ENCODE measurements at places on chromosomes 5 and 9. TPM values are rescaled to one million over a fixed set of nuclear protein-coding genes. Genes with fewer than 3 reads are reported as not detected.

GRCh38 chr9:136880651-136881050 lies 5.7 kb upstream of the TRAF2 start:
- H3K36me3 ChIP-seq = no peaks in the 10 kb centered on the region
- no peak for DNase-seq
- H3K4me1 ChIP-seq = peaks cover 6% of the 10 kb centered on the region
- H3K27ac ChIP-seq = no peak overlapping the region
- no peaks in the 10 kb centered on the region for H3K27me3 ChIP-seq

DNA sequence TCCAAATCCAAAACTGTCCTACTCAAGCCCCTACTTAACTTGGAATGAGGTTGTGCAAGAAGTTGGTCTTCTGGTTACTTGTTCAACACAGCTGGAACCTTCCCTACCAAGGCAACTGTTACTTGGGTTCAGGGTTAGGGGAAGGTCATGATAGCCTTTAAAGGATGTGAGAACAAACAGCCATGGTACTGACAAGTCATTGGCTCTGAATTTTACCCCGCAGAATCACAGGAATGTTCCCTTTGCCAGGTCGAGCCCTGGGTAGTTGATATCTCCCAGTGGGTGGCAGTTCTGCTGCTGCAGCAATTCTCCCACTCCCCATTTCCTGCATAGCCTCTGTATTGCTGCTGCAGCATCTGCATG lies 396.1 kb upstream of the MPDZ start:
- H3K4me1 ChIP-seq = no peaks in the 10 kb centered on the region
- H3K36me3 ChIP-seq = no peaks in the 10 kb centered on the region
- H3K4me3 ChIP-seq = no peak overlapping the region
- no peak for DNase-seq
- no peaks in the 10 kb centered on the region for H3K27me3 ChIP-seq

DNA sequence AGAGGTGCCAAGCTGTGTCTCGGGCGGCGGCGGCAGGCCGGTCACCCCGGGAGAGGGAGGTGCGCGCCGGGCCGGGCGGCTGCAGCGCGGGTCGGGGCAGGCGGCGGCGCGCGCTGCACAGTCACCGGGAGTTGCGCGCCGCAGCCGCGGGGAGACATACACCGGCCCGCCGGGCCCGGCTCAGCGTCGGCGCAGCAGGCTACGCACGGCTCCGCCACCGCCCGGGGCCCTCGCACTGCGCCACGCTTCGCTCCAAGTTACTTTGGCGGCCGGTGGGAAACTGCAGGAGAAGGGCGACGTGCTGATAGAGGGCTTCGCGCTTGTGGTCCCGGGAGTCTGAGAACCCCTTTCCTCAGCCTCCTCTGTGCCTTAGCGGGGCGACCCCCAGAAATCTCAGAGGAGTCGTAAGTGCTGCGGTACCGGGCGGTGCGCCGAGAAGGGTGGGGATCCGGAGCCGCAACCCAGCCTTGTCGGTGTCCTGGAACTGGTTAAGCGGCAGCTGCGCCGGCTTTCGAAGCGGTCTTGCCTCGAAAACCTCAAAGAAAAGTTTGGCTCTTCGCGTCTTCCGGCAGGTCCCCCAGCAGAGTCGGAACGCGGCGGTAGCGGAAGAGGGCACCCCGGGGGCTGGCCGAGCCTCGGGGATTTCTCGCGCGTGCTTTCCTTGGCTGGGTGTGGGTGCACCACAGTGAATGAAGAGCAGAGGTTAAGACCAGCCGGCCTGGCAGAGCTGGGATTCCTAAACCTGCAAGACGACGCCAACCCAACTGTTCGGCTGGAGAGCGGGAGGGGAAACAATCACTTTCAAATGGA lies at the start of gene EFNA5:
TSS of gene EFNA5 (minus strand) at position 6 of the 810 bp plus-strand sequence.
- peaks cover 21% of the 10 kb centered on the region for H3K27me3 ChIP-seq
- peak within 1 kb of the TSS; percentile 57 for H3K27ac ChIP-seq
- H3K4me1 ChIP-seq = no peaks in the 10 kb centered on the region

GRCh38 chr5:73825736-73826135 lies 199.7 kb downstream of the ARHGEF28 start:
- DNase-seq = no peak
- H3K4me3 ChIP-seq = no peak overlapping the region
- H3K27me3 ChIP-seq = no peaks in the 10 kb centered on the region

GRCh38 chr9:24413651-24414050 lies 132.0 kb downstream of the IZUMO3 start:
- DNase-seq = no peak
- H3K27ac ChIP-seq = no peak overlapping the region
- H3K4me1 ChIP-seq = no peaks in the 10 kb centered on the region

DNA sequence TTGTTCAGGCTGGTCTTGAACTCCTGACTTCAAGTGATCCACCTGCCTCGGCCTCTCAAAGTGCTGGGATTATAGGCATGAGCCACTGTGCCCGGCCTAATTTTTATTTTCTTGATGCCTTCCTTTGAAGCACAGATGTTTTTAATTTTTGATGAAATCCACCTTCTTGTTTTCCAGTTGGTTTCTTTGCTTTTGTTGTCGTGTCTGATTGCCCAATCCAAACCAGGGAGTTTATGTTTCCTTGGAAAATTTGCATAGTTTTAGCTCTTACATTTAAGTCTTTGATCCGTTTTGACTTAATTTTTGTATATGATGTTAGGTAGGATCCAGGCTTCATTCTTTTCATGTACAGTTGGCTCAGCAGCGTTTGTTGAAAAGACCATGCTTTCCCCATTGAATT lies 15.2 kb downstream of the EHMT1 start:
- no peaks in the 10 kb centered on the region for H3K36me3 ChIP-seq
- no peak overlapping the region for H3K4me3 ChIP-seq
- no peak for DNase-seq
- no peak overlapping the region for H3K27ac ChIP-seq

DNA sequence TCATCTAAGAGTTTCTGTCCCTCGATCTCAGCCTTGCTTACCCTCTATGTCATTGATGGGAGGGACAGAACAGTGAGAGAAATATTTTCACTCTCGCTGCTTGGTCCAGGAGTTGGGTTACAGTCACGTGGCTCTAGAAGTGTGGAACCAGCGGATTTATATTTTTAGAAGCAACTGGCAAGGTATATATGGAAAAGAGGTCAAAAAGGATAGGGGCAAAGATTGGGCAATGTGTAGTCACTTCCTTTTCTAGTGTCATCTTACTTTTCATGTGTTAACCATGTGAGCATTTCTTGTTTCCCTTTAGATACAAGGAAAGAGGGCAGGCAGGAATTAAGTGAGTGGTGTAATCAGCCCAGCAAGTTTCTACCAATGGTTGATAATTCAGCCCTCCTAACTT lies 111.5 kb upstream of the ZNF366 start:
- no peak overlapping the region for H3K27ac ChIP-seq
- no peak for DNase-seq
- no peak overlapping the region for H3K4me3 ChIP-seq
- H3K4me1 ChIP-seq = no peaks in the 10 kb centered on the region
- H3K36me3 ChIP-seq = no peaks in the 10 kb centered on the region
- H3K27me3 ChIP-seq = no peaks in the 10 kb centered on the region

GRCh38 chr5:167969998-167970397 lies 321.4 kb upstream of the WWC1 start:
- H3K4me1 ChIP-seq = no peaks in the 10 kb centered on the region
- no peak overlapping the region for H3K27ac ChIP-seq
- no peaks in the 10 kb centered on the region for H3K36me3 ChIP-seq
- H3K27me3 ChIP-seq = no peaks in the 10 kb centered on the region

DNA sequence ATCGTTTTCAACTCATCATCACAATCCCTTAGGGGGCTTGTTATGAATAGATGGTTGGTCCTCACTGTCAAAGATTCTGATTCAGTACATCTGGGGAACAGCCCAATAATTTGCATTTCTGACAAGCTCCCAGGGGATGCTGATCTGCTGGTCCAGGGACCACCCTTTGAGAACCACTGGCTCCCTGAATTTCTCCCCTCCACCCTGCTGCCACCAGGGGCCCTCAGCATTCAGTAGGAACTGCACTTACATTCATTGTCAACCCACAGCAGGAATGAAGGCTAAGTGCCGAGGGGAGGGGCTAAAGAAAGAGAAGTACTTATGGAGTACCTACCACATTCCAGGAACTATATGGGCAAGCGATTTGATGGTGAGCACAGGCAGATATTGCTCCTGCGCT lies 85.9 kb downstream of the BOD1 start:
- H3K27ac ChIP-seq = no peak overlapping the region
- no peak overlapping the region for H3K4me3 ChIP-seq
- no peaks in the 10 kb centered on the region for H3K4me1 ChIP-seq
- DNase-seq = no peak

DNA sequence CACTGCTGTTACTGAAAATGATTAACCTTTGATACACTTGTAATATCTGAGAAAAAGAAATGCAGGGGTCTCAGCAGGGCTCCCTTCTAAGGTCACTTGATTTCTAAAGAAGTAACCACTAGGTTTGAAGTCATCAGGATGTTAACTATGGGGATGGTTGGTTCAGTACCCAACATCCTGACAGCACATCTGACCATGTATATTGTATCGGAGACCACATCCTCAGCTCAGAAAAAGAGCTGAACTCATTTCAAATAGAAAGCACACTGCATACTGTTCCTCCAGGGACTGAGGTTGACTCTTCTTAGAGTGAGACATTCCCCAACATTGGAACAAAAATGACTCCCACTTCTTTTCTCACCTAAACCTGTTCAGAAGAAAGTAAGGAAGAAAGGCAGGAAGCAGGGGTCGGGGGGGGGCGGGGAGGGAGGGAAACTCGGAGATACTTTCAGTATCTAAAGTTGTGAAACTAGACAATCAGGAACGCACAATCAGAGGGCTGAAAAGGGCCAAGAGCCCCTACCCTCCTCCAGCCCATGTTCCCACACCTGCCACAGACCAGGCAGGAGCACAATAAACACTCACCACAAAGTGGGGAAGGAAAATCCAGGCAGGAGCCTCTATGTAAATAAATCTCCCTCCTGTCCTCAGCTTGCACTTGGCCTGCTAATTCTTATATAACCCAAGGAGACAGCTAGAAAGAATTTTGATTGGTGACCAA lies 730 bp upstream of the GZMA start:
- H3K36me3 ChIP-seq = no peaks in the 10 kb centered on the region
- H3K27me3 ChIP-seq = no peaks in the 10 kb centered on the region
- no peak overlapping the region for H3K27ac ChIP-seq
- H3K4me3 ChIP-seq = no peak overlapping the region
- H3K4me1 ChIP-seq = no peaks in the 10 kb centered on the region
- no peak for DNase-seq

DNA sequence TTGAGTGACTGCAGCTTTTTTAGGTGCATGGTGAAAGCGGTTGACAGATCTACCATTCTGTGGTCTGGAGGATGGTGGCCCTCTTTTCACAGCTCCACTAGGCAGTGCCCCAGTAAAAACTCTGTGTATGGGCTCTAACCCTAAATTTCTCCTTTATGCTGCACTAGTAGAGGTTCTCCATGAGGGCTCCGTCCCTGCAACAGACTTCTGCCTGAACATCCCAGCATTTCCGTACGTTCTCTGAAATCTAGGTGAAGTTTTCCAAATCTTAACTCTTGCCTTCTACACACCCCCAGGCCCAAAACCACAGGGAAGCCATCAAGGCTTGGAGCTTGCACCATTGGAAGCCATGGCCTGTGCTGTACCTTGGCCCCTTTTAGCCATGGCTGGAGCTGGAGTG lies 1898.1 kb upstream of the NUDT12 start:
- H3K4me1 ChIP-seq = no peaks in the 10 kb centered on the region
- H3K27me3 ChIP-seq = no peaks in the 10 kb centered on the region
- H3K4me3 ChIP-seq = no peak overlapping the region
- DNase-seq = no peak
- H3K36me3 ChIP-seq = no peaks in the 10 kb centered on the region

- peak; percentile 96 for DNase-seq
- H3K27me3 ChIP-seq = no peaks in the 10 kb centered on the region
- H3K27ac ChIP-seq = peak within 1 kb of the TSS; percentile 97
- peak within 1 kb of the TSS; percentile 78 for H3K4me3 ChIP-seq
Measured at GRCh38 chr5:132293992-132294727, at the start of gene SLC22A4. Gene SLC22A4, plus strand, starts transcription at chr5:132294394. Its CDS starts 223 bp downstream, at chr5:132294617.

- DNase-seq = peak; percentile 76
- H3K4me1 ChIP-seq = peaks cover 12% of the 10 kb centered on the region
- H3K27me3 ChIP-seq = peaks cover 5% of the 10 kb centered on the region
- H3K4me3 ChIP-seq = no peak overlapping the region
Measured at GRCh38 chr5:35198075-35198474, 32.2 kb downstream of the PRLR start.

DNA sequence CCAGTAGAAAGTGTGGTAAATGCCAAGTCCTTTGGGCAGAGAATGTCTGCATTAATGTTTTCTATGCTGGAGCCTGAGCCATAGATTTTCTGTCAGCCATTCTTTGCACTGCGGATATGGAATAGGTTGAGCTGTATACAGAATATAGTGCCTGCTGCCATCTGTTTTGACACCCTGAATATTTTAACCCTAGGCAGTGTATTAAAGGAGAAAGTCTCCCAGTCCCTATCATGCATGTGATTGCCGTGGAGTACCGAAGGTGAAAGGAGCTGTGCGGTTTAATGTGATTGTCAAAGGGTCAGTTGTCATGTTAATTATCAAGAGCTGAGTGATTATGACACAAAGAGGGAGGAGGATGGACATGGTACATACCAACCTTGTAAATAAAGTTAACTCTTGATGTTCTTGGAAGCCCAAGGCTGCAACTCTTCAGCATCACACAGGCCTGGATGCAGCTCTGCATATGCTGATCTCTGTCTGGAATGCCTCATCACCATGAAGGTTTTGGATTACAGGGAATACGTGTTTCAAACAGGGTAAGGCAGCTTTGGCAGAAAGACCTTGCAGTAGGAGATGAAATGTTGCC lies 247.1 kb upstream of the ELAVL2 start:
- H3K27me3 ChIP-seq = no peaks in the 10 kb centered on the region
- H3K4me3 ChIP-seq = no peak overlapping the region
- no peak for DNase-seq
- no peaks in the 10 kb centered on the region for H3K36me3 ChIP-seq

DNA sequence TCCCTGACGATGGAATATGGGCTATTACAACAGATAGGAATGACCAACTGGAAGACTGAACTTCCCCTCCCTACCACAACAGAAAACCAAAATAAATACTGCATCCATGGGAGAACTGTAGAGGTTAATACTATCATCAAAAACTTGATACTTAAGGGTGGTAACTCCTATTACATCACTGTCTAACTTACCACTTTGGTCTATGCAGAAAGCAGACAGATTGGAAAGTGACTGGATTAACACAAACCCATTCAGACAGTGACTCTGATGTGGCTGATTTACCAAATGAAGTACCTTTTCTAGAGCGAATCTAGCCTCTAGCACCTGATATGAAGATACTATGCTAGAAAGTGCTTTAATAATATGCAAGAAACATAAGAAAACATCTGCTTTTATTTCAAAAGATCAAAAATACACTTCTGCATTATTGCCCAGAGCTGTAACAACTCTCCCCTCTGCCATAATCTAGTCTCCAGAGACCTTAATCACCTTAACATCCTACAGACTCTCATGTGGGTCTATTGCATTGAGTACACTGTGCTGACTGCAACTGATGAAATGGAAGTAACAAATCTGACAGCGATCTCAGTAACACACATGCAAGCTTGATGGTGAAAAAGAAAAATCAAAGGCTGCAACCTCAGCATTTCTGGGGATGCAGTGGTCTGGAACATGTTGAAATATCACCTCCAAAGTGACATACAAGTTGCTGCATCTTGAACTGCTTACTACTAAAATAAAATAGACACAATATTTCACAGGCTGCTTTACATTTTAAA lies 62.7 kb downstream of the EPB41L4A start:
- no peaks in the 10 kb centered on the region for H3K4me1 ChIP-seq
- H3K27ac ChIP-seq = no peak overlapping the region
- DNase-seq = no peak
- no peaks in the 10 kb centered on the region for H3K36me3 ChIP-seq
- H3K4me3 ChIP-seq = no peak overlapping the region

SVEP1 gene
- 36.2 TPM for total RNA-seq

UNC5A gene
- total RNA-seq = 0.24 TPM

LRRC70 gene
- 1.1 TPM for total RNA-seq

FCN2 gene
- not detected for total RNA-seq

TMEM252 gene
- not detected for total RNA-seq

PCDHA12 gene
- 3.6 TPM for total RNA-seq

REEP2 gene
- total RNA-seq = 2.5 TPM

BAAT gene
- total RNA-seq = 1.0 TPM

RAPGEF6 gene
- total RNA-seq = 23.7 TPM

PCDHGB2 gene
- total RNA-seq = 2.3 TPM
